ENCODE measurements at places on chromosomes 1 and 21.

DNA sequence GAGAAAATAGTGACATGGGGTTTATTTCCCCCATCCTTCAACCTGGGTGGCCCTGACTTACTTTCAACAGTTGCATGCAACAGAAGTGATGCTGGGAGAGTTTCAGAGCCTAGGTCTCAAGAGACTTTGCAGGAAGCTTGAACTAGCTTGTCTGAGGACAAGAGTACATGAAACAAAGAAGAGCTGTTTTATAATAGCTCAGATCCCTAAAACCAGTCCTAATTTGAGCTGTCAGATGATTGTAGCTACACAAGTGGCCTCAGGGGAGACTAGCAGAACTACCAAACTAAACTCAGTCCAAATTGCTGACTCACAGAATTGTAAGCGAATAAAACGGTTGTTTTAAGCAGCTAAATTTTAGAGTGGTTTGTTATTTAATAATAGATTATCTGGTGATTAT, 17.1 kb downstream of the RC3H1 start:
- DNase-seq = peak; percentile 90

GRCh38 chr1:226428791-226429461, 21.0 kb upstream of the PARP1 start:
- DNase-seq = peak; percentile 62

DNA sequence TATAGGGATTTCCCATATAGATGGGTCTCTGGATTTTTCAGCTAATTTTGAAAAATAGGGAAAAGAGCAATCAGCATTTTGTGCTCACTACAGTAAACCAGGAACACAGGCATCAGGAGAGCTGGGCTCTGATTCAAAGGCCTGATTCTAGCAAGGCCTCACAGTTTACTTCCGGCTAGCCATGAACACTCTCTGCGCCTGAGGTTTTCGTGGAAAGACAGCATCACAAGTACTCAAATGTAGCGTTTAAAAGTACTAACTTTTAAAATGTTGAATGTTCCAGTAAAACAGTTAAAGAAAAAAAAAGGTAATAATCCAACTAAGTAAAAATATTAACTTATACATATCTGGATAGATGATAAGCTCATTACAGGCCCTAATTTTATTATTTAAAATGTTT, 120.6 kb downstream of the SLC45A1 start:
- DNase-seq = no peak

GRCh38 chr1:2803086-2803930, 1.8 kb upstream of the TTC34 start:
- no peak for DNase-seq

GRCh38 chr21:46316708-46317324, 6.9 kb downstream of the C21orf58 start:
- no peak for DNase-seq

- no peak for DNase-seq
These were observed 5.1 kb downstream of the CAPZB start for GRCh38 chr1:19480282-19480681.

GRCh38 chr1:240515505-240515904, 96.5 kb downstream of the GREM2 start:
- DNase-seq = no peak

- DNase-seq = no peak
These were observed 229.1 kb downstream of the KCNJ6 start for GRCh38 chr21:37686991-37687810.

GRCh38 chr1:9451081-9451480, 88.2 kb upstream of the SLC25A33 start:
- no peak for DNase-seq

GRCh38 chr1:152873495-152873894, 4.6 kb upstream of the SMCP start:
- no peak for DNase-seq

DNA sequence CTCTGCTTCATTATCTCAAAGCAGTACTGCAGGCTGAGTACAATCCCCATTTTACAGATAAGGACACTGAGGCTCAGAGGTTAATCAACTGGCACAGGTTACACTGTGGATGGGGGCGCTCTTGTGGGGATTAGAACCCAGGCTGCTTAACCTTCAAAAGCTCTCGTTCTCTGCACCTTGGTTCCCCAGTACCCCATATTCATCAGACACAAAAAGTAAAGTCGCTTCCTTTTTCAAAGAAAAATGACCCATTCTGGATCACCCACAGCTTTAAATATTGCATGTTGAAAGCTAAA, 20.5 kb downstream of the SSBP3 start:
- no peak for DNase-seq

GRCh38 chr1:204454476-204454875, 40.1 kb downstream of the PIK3C2B start:
- DNase-seq = no peak

- no peak for DNase-seq
These were observed 3.4 kb downstream of the TAL1 start for GRCh38 chr1:47228644-47229030.

- no peak for DNase-seq
These were observed 38.3 kb downstream of the WDR3 start for GRCh38 chr1:117967881-117968280.

DNA sequence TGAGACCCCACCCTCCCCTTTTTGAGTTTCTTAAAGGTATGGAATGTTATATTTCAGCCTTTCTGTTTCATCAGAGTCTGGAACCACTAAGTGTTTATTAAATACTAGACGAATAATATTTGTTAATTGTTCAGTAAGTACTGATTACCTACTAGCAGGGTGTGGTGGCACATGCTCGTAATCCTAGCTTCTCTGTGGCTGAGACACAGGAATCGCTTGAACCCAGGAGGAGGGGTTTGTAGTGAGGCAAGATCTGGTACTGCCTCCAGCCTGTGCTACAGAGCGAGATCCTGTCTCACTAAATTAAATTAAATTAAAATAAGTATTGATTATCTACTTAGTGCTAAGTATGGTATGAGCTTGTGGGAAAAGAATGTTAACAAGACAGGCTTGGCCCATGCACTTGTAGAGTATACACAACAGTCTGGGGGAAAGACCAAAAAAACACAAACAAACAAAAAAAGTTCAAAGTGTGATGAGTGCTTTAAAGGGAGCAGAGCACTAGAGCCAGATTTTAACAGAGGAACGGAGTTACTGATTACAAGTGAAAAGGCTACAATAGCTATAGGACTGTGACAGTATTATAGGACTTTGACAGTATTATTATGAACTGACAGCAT, 2.4 kb downstream of the CEPT1 start:
- no peak for DNase-seq

Measured in NCI-H1436 treated with DMSO at 0.1 percent for 48 hours (cell line).